Smooth muscle cell of the pulmonary artery (primary cell): ENCODE measurements at places on chromosomes 4 and X. TPM values are rescaled to one million over a fixed set of nuclear protein-coding genes. Genes with fewer than 3 reads are reported as not detected.

Gene PDGFC
- total RNA-seq, result 76.7 and 102 TPM in 2 replicates

Gene MAGEB10
- not detected in 2 replicates for total RNA-seq

Gene CXCL6
- 19.6 and 184 TPM in 2 replicates for total RNA-seq

Gene DHRSX
- total RNA-seq, result 24.8 and 31.4 TPM in 2 replicates

Gene RBM46
- total RNA-seq, result under 0.01 TPM in 1 of 2 replicates, not detected in the other

Gene MAP3K15
- total RNA-seq, result 0.03 and 0.13 TPM in 2 replicates

Gene UGT2A1
- not detected in 2 replicates for total RNA-seq

Gene IL9R
- not detected in 2 replicates for total RNA-seq

Gene GPR119
- total RNA-seq, result not detected in 2 replicates

Gene SPP1
- 2.4 and 11.6 TPM in 2 replicates for total RNA-seq

Gene RTL3
- 0.07 TPM in 1 of 2 replicates, not detected in the other for total RNA-seq

Gene HTRA3
- total RNA-seq, result 5.1 and 5.4 TPM in 2 replicates

Gene CYSLTR1
- total RNA-seq, result 0.13 and 5.1 TPM in 2 replicates

Gene USP11
- total RNA-seq, result 60.1 and 67.2 TPM in 2 replicates
